Smooth muscle cell of bladder (primary cell): ENCODE measurements at places on chromosomes 5 and 9. TPM values are rescaled to one million over a fixed set of nuclear protein-coding genes. Genes with fewer than 3 reads are reported as not detected.

The B4GALT7 gene
- total RNA-seq: 36.3 and 43.5 TPM in 2 replicates

The STPG3 gene
- total RNA-seq: not detected in 2 replicates

The FAM163B gene
- 0.18 and 0.28 TPM in 2 replicates for total RNA-seq

The FRRS1L gene
- 0.09 and 0.14 TPM in 2 replicates for total RNA-seq

The PCDHB10 gene
- 0.28 and 0.71 TPM in 2 replicates for total RNA-seq

The CDC23 gene
- 19.1 and 20.3 TPM in 2 replicates for total RNA-seq

The CNTNAP3 gene
- total RNA-seq: 0.18 and 1.1 TPM in 2 replicates

The C9 gene
- total RNA-seq: 0.18 TPM in 1 of 2 replicates, not detected in the other

The ANKRD31 gene
- 0.09 and 0.14 TPM in 2 replicates for total RNA-seq

The RGS7BP gene
- total RNA-seq: under 0.01 TPM in 2 replicates

The ADRA1B gene
- 0.14 and 0.18 TPM in 2 replicates for total RNA-seq

The FBP1 gene
- not detected in 2 replicates for total RNA-seq

The CHSY3 gene
- 7.7 and 14.1 TPM in 2 replicates for total RNA-seq

The PCDHB13 gene
- total RNA-seq: 0.28 TPM in 2 replicates

The PCDHA5 gene
- under 0.01 and 0.09 TPM in 2 replicates for total RNA-seq

The GRM6 gene
- not detected in 2 replicates for total RNA-seq

The PCDHB11 gene
- 0.18 and 0.28 TPM in 2 replicates for total RNA-seq

The CD72 gene
- 1.6 and 1.7 TPM in 2 replicates for total RNA-seq

The TUSC1 gene
- 5.0 and 7.2 TPM in 2 replicates for total RNA-seq

The SPATA31D4 gene
- total RNA-seq: not detected in 2 replicates

The TAF1L gene
- under 0.01 TPM in 1 of 2 replicates, not detected in the other for total RNA-seq

The OTP gene
- total RNA-seq: not detected in 2 replicates

The ST6GALNAC4 gene
- total RNA-seq: 21.2 and 27.9 TPM in 2 replicates

The ADCY2 gene
- total RNA-seq: 0.14 and 0.65 TPM in 2 replicates

The PCDHGB2 gene
- total RNA-seq: 2.4 and 2.7 TPM in 2 replicates

The PDE6A gene
- total RNA-seq: under 0.01 TPM in 1 of 2 replicates, not detected in the other

The CCL27 gene
- not detected in 2 replicates for total RNA-seq

The TERT gene
- total RNA-seq: not detected in 2 replicates

The FABP6 gene
- total RNA-seq: not detected in 2 replicates

The RGMB gene
- 17.9 and 30.3 TPM in 2 replicates for total RNA-seq

The CRAT gene
- 31.7 and 35.3 TPM in 2 replicates for total RNA-seq

The FOXI1 gene
- total RNA-seq: not detected in 2 replicates

The TTLL11 gene
- 3.4 and 3.6 TPM in 2 replicates for total RNA-seq

The MARCHF3 gene
- total RNA-seq: 48.4 and 73.0 TPM in 2 replicates

The C8G gene
- 0.14 TPM in 1 of 2 replicates, not detected in the other for total RNA-seq
